ENCODE measurements at places on chromosomes 4 and X. TPM values are rescaled to one million over a fixed set of nuclear protein-coding genes. Genes with fewer than 3 reads are reported as not detected.

The PUDP gene
- 20.5 TPM for polyA plus RNA-seq

The SMIM43 gene
- 0.47 TPM for polyA plus RNA-seq

GRCh38 chr4:129223945-129224344 lies 128.0 kb downstream of the C4orf33 start:
- no peak for DNase-seq

GRCh38 chr4:38449506-38450174 lies 214.4 kb upstream of the KLF3 start:
- no peak for DNase-seq

DNA sequence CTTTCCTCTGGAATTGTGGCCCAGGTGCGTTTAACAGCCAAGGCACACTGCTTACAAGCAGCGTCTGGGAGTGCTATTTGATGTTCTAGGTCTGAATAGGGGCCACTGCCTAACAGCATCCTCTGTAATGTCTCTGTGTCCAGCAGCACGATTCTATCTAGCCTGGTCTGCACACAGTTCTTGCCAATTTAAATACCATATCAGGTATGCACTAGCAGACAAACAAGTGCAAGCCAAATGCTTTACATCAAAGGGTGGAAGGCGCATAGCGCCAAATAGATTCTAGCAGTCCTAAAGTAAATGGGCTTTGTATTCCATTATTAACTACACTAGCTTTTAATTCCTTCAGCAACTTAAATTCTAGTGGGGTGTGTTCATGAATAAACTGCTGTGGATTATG lies 15.8 kb upstream of the UGDH start:
- DNase-seq: no peak

- no peak for DNase-seq
Measured at GRCh38 chr4:1532549-1533395, 126.5 kb upstream of the NKX1-1 start.

DNA sequence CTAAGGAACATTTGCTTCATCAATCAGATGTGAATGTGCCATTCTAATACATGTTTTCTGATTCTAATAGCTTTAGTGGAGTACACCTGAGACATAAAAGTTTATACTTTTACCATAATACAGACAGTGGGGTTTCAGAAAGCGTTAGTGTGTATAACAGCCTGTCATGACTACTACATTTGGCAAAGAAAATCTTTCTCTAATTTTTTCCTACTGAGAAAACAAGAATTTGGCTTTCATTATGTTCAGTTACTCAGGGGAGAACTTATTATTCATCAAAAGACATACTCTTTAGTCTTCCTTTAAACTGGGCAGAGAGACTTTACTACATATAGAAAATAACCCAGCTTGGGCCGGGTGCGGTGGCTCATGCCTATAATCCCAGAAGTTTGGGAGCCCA lies 104.9 kb downstream of the PCDH18 start:
- no peak for DNase-seq

The PTPN13 gene
- 167 TPM for polyA plus RNA-seq

- no peak for DNase-seq
Measured at GRCh38 chr4:3655963-3656362, 110.2 kb upstream of the ADRA2C start.

Measured in left kidney (tissue), 8 donors.